Small intestine (tissue), 16 donors: ENCODE measurements at places on chromosomes 3 and 15. TPM values are rescaled to one million over a fixed set of nuclear protein-coding genes. Genes with fewer than 3 reads are reported as not detected.

RASSF1 gene
- 32.7 TPM for polyA plus RNA-seq

PIERCE2 gene
- 6.7 TPM for polyA plus RNA-seq

RPN1 gene
- 55.4 TPM for polyA plus RNA-seq

SPINT1 gene
- 258 TPM for polyA plus RNA-seq

MRPS25 gene
- 159 TPM for polyA plus RNA-seq

ZNF80 gene
- not detected for polyA plus RNA-seq

YEATS2 gene
- polyA plus RNA-seq: 4.0 TPM

PIGX gene
- 11.9 TPM for polyA plus RNA-seq

PRRT3 gene
- polyA plus RNA-seq: 1.3 TPM

EPHB1 gene
- polyA plus RNA-seq: not detected

PIF1 gene
- polyA plus RNA-seq: 11.7 TPM

XCR1 gene
- 0.13 TPM for polyA plus RNA-seq

COL6A5 gene
- polyA plus RNA-seq: not detected

HLTF gene
- 7.2 TPM for polyA plus RNA-seq

SNRPA1 gene
- polyA plus RNA-seq: 74.3 TPM

ST6GAL1 gene
- polyA plus RNA-seq: 3.8 TPM

ANKUB1 gene
- polyA plus RNA-seq: not detected

SLCO2A1 gene
- 1.9 TPM for polyA plus RNA-seq

MST1R gene
- polyA plus RNA-seq: 119 TPM

CCR5 gene
- polyA plus RNA-seq: 0.94 TPM

MASP1 gene
- polyA plus RNA-seq: 67.2 TPM

RPP25 gene
- 15.7 TPM for polyA plus RNA-seq
